ENCODE measurements at places on chromosomes 16 and 17.

- DNase-seq, result no peak
Observed at GRCh38 chr17:82246040-82246364, 17.2 kb downstream of the SLC16A3 start.

- no peak for DNase-seq
Observed at GRCh38 chr17:7426896-7427489, 1.6 kb downstream of the SPEM2 start.

- no peak for DNase-seq
Observed at GRCh38 chr16:2022723-2023091, 3.1 kb downstream of the NPW start.

DNA sequence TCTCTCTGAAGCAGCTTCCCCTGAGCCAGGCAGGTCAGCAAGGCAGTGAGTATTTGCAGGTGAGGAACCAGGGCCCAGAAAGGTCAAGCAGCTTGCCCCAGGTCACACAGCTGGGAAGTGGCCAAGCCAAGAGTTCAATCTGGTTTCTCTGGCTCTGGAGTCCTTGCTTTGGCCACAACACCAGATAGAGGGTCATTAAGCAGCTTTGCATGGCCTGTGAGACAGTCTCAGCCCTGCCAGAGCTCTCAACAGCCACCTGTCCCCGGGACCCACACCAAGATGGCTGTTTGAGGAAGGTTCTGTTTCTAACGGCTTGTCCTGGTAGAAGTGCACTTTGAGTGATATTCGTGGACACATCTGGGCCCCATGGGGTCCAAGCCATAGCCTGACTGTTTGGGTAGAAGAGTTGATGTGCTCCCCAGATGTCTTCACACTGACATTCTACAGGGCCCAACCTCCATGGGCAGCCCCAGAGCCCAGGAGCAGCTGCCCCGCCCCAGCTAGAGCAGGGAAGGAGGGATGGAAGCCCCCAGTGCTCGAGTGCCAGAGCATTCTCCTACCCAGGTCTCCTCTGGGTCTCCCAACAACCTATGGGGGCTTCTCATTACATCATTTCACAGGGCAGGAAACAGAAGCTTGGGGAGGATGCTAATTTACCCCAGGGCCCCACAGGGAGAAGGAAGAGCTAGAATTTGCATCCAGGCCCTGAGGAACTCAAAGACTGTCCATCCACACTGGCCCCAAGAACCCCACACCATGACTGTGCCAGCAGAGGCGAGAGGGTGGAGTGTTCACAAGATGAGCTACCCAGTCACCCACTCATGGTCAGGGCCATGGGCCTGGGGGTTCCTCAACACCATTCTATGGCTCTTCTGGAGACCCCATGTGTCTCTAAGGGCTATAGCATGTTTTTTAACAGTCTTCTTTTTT lies 107.3 kb upstream of the CDH5 start:
- DNase-seq, result no peak

GRCh38 chr16:58824201-58824600 lies 90.1 kb upstream of the GOT2 start:
- no peak for DNase-seq

DNA sequence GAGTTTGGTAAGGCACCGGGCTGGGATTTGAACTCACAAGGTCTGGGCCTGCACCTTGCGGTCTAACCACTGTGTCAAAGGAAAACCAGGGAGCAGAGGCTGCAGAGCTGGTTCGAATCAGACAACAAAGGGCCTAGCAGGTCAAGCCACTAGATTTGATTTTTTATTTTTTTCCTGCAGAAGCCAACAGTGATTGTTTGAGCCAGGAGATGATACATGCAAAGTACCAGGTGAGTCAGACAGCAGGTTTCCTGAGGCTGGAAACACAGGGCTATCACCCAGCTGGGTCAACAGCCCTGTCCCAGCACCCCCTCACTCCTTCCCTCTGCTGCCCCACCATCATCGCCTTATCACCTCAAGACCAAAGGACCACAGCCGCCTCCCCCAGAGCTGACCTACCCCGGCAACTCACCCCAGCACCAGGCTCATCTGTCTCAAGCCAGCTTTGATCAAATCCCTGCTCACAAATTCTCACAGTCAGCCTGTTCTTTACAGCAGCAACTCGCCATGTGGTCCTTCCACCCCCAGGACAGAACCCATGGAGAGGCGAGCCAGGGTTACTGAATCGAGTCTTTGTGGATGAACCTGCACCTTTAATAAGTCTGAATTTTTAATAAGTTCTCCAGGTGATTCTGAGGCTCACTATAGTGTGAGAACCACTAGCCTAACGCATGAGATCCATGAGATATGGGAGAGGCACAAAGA lies 13.0 kb upstream of the KRT19 start:
- no peak for DNase-seq

- peak; percentile 10 for DNase-seq
Observed at GRCh38 chr17:28643983-28644786, 773 bp downstream of the BLTP2 start.

DNA sequence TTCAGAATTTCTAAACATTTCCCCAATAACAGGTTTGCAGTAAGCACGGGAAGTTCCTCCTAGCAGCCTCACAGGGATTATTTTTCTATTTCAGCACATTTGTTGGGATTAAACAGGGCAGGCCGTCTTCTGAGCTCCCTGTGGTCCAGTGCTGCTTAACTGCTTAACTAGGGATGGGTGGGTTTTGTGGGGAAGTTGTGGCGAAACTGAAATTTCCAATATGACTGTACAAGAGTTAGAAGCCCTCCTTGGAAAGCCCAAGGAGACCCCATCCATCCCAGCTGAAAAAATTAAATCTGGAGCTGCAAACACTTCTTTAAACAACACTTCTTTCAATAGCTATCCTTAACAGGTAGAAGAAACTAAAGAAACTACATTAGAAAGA lies 22.2 kb downstream of the FAM117A start:
- DNase-seq, result no peak

DNA sequence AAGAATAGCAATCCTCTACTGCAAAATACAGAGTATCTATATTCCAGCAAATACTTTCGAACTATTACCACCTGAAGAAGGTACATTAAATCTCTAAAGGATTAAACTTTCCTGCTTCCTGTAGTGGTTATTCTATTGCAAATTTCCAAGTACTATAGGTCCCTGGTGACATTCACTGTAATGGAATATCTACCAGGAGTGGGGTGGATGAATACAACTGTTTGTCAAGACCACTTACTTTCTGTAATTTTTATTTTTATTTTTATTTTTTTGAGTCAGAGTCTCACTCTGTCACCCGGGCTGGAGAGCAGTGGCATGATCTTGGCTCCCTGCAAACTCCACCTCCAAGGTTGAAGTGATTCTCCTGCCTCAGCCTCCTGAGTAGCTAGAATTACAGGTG lies 389.5 kb downstream of the TMEM114 start:
- DNase-seq, result no peak

DNA sequence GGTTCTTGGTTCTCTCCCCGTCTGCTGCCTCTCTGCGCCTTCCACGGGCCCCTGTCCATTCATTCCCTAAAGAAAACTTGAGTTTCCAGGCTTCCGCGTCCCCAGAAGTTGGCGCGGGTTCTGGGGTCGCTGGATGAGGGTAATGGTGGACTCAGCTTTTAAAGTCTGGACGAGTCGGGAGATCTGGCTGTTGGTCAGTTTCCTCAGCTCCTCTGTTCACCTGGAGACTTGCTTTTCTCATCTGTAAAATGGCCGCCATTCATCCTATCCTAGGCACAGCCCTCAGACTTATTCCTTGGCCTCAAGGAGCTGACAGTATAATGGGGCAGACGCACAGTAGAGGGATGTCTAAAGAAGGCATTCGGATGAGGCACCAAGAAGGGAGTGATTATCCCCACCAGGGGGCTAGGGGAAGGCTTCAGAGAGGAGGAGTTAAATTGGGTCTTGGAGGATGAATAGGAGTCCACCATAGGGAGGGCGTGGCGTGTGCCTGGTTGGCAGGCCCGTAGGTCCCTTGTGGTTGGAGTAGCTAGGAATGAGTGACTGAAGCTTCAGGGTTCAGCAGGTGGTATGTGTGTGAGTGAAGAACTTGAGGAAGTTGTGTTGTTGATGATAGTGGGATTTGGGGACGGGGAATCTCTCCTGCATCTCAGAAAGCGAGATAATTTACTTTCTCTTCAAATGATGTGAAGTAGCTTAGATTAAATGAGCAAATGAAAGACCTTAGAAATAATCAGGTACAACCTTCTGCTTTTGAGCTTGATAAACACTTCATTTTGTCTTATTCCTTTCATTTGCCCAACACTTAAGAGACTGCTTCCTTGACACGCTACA lies 652 bp downstream of the VPS35L start:
- no peak for DNase-seq

GRCh38 chr16:70738083-70738977 lies 52.5 kb upstream of the MTSS2 start:
- peak; percentile 11 for DNase-seq

DNA sequence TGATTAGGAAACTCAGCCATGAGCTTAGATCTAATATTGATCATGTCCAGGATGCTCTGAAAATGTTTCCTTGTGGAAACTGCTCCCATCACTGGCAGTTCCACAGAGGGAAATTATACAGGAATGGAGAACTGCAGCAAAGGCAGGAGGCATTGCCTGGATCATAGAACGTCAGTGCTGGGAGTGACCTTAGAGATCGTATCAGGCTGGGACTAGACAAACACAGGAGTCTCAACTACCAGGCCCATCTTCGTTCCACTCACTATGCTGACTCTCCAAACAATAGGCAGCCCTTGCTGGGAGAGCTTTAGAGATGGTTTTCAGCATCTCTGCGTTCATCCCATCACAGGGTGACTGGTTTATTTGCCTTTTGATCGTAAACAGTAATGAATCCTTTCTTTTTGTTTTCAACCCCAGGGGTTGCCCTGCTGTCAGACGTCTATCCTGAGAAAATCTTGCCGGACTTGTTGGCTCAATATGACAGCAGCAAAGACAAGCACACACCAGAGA lies 130.3 kb downstream of the TANGO6 start:
- DNase-seq, result no peak

- DNase-seq, result peak; percentile 13
Observed at GRCh38 chr17:79926142-79926604, 86.9 kb upstream of the CBX4 start.

GRCh38 chr16:29779474-29779873 lies 1.4 kb downstream of the ZG16 start:
- no peak for DNase-seq

GRCh38 chr17:42002792-42003301 lies 14.4 kb downstream of the DNAJC7 start:
- DNase-seq, result no peak

DNA sequence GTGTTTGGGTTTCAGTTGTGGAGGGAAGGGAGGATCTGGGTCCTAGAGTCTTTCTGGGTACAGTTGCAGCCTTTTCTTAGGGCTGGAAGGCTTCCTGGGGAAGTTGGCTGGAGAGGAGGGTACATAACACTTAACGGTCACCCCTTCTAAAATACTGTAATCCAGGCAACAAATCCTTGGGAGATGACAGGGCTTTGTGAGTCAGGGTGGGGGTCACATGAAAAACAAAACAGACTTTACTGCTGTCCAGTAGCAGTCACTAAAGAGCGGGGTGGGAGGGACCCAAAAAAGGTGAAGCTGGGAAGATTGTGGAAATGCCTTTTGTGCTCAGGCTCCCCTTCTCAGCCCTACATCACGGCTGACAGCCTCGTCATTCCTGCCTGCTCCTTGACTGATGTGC lies 6.3 kb downstream of the SAP30BP start:
- DNase-seq, result no peak

DNA sequence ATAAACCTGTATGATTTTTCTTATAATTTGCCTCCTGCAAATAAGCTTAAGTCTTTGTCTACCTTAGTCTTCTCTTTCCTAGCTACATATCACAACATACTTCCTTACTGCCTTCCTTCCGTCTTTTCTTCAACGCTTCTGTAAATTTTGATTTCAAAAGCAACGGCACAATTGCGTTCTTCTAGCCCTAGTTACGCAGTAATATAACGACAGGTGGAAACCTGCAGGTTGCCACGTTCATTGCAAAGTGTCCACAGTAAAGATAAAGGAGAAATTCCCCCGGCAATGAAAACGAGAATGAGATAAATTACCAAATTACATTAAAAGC lies 546 bp upstream of the PSMD7 start:
- DNase-seq, result peak; percentile 81
